NCI-H2171 treated with DMSO at 0.1 percent for 48 hours (cell line): ENCODE measurements at places on chromosomes 2 and 18.

DNA sequence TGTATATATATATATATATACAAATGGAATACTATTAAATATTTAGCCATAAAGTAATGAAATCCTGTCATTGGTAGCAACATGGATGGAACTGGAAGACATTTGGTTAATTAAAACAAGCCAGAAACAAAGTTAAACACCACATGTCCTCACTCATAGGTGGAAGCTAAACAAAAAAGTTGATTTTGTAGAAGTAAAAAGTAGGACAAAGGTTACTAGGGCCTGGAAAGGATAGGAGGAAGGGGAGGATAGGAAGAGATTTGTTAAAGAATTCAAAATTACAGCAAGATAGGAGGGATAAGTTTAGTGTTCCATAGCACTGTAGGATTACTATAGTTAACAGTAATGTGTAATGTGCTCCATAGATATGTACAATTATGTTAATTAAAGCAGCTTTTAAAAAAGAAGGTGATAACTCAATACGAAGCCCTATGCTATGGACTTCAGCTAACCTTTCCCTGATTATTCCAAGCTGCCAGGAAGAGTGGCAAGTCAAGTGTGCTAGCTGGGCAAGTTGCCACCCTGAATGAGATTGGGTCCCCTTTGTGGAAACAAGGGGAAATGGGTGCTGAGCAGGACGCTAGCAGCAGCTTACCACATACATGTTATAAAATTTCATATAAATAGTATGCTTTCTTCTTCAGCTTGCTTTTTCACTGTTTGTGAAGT lies 12.3 kb downstream of the MERTK start:
- DNase-seq = no peak

DNA sequence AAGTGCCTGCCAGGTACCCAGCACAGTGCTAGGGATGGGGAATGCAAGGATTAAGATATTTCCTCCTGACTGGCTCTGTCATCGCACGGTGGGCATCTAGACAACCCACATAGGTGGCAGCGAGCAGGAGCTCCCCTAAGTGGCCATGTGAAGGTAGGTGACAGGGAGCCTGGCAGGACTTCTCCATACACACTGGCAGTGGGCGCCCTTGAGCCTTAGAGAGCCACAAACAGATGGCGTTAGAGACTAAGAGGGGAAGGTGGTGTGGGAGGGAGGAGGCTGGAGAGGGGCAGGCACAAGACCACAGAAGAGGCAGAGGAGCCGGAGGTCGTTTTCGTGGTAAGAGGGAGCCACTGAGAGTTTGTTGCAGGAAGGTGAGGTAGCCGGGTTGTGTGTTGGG lies 15.2 kb downstream of the PRELID3A start:
- peak; percentile 51 for DNase-seq

GRCh38 chr18:71707985-71708500 lies 836.1 kb downstream of the CBLN2 start:
- DNase-seq = no peak

- no peak for DNase-seq
Measured at GRCh38 chr2:233768076-233768475, 8.0 kb downstream of the UGT1A1 start.

DNA sequence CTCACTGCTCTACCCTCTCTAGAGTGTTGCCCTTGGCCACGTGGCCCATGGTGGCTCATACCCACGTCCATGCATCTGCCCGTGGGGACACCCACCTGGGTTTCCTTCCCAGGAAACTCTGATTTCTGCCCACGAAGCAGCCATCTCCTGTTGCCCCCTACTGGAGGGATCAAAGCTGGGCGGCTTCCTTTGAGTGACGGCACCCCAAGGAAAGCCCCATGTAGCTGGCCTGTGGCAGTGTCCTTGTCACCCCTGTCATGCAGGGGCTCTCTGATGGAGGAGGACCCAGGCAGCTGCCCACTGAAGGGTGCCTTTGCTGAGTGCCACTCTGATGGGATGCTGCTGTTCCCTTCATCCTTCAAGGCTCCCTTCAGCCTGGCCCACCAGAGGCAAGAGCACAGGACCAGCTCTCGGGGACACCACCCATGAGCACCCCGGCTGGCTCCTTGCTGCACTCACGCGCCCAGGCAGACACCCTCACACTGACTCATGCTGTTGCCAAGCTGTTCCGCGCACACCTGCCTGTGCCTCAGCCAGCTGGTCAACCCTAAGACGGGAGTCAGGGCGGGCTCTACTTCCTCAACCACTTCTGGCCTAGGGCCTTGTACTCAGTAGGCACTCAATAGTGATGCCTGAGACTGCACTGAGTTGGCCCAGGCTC lies 101.1 kb downstream of the CTIF start:
- no peak for DNase-seq

DNA sequence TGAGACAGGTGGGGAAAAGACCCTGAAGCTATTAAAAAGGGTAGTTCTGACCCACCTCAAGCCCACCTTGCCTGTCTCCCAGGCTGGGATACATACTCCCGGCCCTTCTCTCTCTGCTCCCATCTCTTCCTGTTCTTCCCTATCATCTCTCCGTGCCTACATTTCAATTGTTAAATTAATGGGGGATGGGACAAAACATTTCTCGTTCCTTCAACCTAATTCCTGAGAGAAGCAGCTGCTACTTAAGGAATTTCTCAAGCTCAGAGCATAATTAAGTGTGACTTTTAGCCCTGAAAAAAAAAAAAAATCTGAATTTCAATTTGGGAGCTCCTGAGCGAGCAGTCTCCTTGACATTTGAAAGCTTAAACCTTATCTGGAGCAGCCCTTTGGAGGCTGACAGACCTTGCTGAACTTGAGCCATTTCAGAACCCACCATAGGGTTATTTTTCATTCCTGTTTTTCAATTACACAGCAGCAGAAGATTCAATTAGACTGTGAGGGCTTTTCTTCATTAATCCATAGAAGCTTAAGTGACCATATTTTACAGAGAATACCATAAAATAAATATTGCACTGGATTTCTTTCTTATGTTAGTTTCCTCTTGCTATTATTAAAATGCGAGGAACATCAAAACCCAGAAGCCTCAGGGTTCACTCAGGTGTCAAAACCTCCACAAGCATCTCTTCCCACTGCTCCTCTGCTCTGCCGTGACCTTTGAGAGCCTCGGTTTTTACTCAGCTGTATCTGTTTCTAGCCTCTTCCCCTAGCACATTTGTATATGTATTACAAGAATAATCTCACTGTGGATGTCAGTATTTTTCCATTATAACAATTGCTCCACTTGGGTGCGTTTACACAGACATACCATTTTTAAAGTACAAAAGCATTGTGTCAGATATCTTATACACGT lies 125.7 kb downstream of the B3GNT2 start:
- no peak for DNase-seq
